ENCODE measurements at places on chromosomes 1 and 21. TPM values are rescaled to one million over a fixed set of nuclear protein-coding genes. Genes with fewer than 3 reads are reported as not detected.

LAPTM5 gene
- total RNA-seq: not detected

AZIN2 gene
- 6.2 TPM for total RNA-seq

GJA9 gene
- total RNA-seq: not detected

OR6Y1 gene
- not detected for total RNA-seq

POFUT2 gene
- total RNA-seq: 54.7 TPM

CSTB gene
- 16.9 TPM for total RNA-seq

CASQ1 gene
- not detected for total RNA-seq

VHLL gene
- total RNA-seq: 0.29 TPM

LCE6A gene
- total RNA-seq: not detected

NCAM2 gene
- total RNA-seq: 2.4 TPM

LDLRAD1 gene
- total RNA-seq: not detected

LRP8 gene
- 55.1 TPM for total RNA-seq

CD247 gene
- not detected for total RNA-seq

NEXN gene
- total RNA-seq: 10.2 TPM

AADACL3 gene
- total RNA-seq: not detected

SMCP gene
- not detected for total RNA-seq

LRRC38 gene
- not detected for total RNA-seq

TMCC2 gene
- 3.9 TPM for total RNA-seq

CRYBG2 gene
- under 0.01 TPM for total RNA-seq

CR1L gene
- total RNA-seq: not detected

B3GALT5 gene
- 2.6 TPM for total RNA-seq

MYBPH gene
- total RNA-seq: 0.88 TPM

KIF14 gene
- 28.3 TPM for total RNA-seq

RPE65 gene
- total RNA-seq: not detected

SLAMF6 gene
- total RNA-seq: not detected

MX1 gene
- total RNA-seq: 15.6 TPM

PPFIA4 gene
- 0.14 TPM for total RNA-seq

ZBTB8B gene
- not detected for total RNA-seq

TCEA3 gene
- total RNA-seq: 6.4 TPM

KRTAP19-2 gene
- not detected for total RNA-seq

CRABP2 gene
- 1.7 TPM for total RNA-seq

ATP1A4 gene
- total RNA-seq: not detected

LIPI gene
- not detected for total RNA-seq

ABL2 gene
- 46.0 TPM for total RNA-seq

FCRL6 gene
- not detected for total RNA-seq

KRTAP24-1 gene
- not detected for total RNA-seq

RSBN1 gene
- 16.0 TPM for total RNA-seq

VCAM1 gene
- 113 TPM for total RNA-seq

APCS gene
- total RNA-seq: not detected

NTPCR gene
- total RNA-seq: 13.3 TPM

NECTIN4 gene
- total RNA-seq: 2.6 TPM

CXADR gene
- 5.6 TPM for total RNA-seq

CCT3 gene
- total RNA-seq: 416 TPM

PAQR7 gene
- 6.6 TPM for total RNA-seq

HES4 gene
- total RNA-seq: 16.8 TPM

ACKR1 gene
- not detected for total RNA-seq

FAM167B gene
- 0.88 TPM for total RNA-seq

KRTAP19-3 gene
- total RNA-seq: not detected

Measured in placental pericyte (primary cell).